GDM1 (cell line): ENCODE measurements at places on chromosomes 5 and 9.

- no peak for DNase-seq
Measured at GRCh38 chr5:16570121-16570815, 46.5 kb downstream of the RETREG1 start.

DNA sequence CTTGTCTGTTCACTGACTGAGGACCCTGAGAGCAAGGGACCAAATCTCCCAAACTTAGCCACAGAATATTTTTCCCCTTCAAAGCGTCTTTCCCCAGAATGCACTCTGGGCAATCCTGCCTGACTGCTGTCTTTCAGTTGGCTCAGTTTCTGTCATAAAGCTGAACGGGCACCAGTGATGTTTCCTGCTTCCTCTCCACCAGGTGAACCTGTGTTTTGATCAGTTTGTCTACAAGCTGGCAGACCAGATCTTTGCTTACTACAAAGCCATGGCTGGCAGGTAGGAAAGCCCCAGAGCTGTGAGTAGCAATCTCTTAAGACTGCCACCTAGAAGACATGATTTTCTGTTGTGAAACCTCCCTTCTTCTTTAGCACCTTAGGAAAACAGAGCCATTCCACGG is 61.8 kb downstream of the CYFIP2 start:
- no peak for DNase-seq

DNA sequence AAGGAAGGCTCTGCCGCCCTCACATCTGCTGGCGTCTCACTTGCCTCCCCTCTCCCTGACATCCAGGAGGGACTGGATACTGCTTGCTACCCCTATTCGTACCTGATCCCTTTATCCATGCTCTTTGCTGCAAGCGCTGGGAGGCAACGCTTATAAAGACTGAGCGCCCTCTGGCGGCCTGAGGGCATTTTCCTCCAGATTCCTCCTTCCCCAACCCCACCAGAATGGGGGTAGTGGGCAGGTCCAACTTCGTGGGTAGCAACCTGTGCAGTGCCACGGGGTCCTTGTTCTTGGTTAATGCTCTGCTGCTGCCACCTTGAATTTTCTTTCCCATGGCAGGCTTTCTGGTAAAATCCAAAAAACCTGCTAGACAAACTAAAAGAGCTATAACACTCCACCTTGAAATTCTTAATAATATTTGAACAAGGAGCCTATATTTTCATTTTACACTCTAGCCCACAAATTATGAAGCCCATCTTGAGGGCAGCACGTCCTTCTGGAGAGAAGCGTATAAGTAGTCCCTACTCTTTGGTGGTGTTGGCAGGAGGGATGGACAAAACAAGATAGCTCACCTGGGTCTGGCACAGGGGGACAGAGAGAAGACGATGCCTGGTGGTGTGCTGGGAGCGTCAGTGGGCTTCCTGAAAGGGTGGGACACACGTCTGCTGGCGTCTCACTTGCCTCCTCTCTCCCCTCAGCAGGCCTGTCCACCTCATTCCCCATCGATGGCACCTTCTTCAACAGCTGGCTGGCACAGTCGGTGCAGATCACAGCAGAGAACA is 52.5 kb downstream of the JADE2 start:
- peak; percentile 49 for DNase-seq

GRCh38 chr5:963673-964531 is 44.7 kb upstream of the NKD2 start:
- no peak for DNase-seq

GRCh38 chr5:2634399-2635176 is 116.9 kb downstream of the IRX2 start:
- DNase-seq = no peak

DNA sequence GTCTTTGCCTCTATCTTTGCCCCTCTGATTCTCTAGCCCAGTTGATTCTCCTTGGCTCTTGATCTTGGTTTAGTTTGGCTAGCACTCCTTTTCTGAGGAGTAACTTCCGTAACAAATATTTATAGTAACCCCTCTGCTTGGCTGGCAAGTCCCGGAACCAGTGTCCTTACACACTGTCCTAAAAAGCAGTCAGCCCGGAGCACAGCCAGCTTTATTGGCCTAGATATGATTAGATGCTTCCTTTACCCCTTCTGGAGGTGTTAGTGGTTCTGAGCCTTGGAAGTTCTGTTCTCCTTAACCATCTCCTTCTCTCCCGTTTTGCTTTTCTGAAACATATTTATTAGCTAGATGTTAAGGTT is 17.0 kb upstream of the MSMP start:
- no peak for DNase-seq

DNA sequence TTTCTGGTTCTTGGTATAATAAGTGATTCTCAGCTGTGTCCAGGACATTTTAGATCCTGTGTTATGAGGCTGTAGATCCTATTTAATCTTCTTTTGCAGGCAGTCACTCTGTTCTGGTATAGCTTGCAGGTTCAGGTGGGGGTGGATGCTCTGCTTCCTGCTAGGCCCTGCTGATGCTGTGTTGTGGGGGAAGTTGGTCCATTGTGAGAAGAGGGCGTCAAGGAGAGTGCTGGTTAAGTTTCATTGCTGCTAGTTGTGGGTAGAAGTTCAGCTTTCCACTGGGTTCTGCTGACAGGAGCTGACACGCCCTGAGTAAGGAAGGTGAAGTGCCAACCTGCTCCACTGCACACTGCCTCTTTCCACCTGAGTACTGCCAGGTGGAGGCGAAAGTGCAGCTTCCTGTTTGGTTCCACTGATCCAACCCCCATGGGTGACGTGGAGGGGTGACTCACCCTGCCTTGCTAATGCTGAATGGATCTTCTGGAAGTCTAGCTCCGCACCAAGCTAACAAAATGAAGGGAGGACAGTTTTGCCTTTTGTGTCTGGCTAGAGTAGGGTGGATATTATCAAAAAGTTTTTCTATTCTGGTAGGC is 16.3 kb downstream of the NMRK1 start:
- DNase-seq = no peak

DNA sequence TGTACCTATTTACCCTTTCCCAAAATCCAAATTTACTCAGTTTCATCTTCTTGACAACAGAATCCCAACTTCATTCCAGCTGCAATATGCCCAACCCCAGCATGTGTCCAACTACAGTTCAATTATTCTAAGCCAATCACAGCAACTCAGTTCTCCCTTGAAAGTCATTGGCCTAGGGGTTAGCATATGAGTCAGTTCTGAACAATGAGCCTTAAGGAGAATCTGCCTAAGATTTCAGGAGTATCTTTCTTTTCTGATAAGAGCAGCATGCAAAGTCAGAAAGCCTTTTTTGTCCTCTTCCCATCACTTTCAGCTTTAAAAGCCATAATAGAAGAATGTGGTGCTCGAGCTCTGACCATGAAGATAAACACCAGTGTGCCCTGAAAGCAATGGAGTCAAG is 44.4 kb upstream of the RASGRF2 start:
- DNase-seq = no peak

GRCh38 chr9:77815260-77815659 is 167.1 kb upstream of the GNA14 start:
- no peak for DNase-seq

DNA sequence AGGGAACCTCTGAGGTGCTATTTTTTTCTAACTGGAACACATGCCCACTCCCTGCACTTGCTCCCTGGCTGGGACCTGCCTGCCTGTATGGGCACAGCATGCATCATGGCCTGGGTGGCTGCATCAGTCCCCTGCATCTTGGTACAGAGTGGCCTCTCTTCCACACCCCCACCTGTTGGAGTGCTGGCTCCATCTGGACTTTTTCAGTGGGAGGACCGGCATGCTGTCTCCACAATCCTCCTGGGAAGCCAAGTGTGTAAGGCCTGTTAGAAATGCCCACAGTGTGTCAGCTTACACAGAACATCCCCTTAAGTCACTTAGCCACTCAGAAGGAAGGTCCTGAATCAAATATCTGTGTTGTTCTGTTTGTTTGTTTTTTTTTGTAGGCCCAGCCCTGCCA is 102.9 kb downstream of the MARCHF3 start:
- DNase-seq = no peak

DNA sequence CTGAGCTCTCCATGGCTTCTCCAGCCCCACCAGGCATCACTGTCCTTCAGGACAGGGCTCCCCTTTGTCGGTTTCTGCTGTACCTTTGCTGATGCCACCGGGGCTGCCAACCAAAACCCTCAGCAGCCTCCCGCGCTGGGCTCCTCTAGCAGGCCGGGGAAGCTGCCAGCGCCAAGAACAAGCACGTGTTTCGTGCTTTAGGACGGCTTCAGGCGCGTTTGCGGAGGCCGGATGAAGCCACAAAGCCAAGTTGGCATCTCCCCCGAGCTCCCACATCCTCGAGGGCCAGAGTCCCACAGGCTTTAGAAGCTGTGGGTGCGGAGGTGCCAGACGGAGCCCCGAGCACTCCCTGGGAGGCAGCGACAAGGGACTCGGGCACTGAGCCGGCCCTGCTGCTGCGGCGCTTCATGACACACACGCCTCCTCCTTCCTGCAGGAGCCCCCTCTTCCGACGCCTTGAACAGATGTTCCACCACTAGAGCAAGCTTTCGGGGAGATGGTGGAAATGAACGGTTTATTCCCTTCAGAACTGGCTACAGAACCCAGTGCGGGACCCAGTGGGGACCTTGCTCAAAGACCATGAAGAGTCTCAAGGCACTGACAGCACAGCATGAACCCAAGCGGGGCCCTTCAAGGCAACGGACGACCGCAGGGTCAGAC is 36.7 kb downstream of the SARDH start:
- no peak for DNase-seq

GRCh38 chr9:74220327-74220726 is 276.8 kb upstream of the RORB start:
- DNase-seq = no peak
